ENCODE measurements at places on chromosomes 4 and X. TPM values are rescaled to one million over a fixed set of nuclear protein-coding genes. Genes with fewer than 3 reads are reported as not detected.

- DNase-seq = no peak
- no peaks in the 10 kb centered on the region for H3K4me1 ChIP-seq
- H3K27ac ChIP-seq = no peak overlapping the region
These were observed 85.8 kb downstream of the EVC2 start for GRCh38 chr4:5622596-5622995.

GRCh38 chr4:139839403-139840031 is 173.9 kb downstream of the MGST2 start:
- no peak overlapping the region for H3K27ac ChIP-seq
- H3K4me3 ChIP-seq = no peak overlapping the region
- peaks cover 33% of the 10 kb centered on the region for H3K4me1 ChIP-seq

MAMLD1 gene
- total RNA-seq = 4.2 TPM

HTR2C gene
- total RNA-seq = not detected

DNA sequence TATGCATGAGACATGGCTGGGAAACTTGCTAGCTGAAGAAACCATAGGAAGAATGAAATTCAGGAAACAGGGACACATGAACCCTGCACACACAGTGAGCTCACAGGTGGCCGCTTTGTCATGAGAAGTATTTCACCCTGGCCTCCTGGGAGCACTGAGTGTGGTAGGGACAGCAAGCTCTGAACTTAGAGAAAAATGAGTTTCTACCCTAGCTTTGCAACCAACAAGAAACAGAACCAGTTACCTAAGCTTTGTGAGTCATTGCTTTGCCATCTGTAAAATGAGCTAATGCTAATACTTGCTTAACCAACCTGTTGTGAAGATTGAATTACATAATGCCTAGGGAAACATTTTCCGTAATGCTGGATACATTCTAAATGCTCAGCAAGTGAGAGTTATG is 206.6 kb upstream of the HS3ST1 start:
- no peaks in the 10 kb centered on the region for H3K4me1 ChIP-seq
- DNase-seq = no peak
- H3K27ac ChIP-seq = no peak overlapping the region
- no peaks in the 10 kb centered on the region for H3K36me3 ChIP-seq
- H3K27me3 ChIP-seq = no peaks in the 10 kb centered on the region

GRCh38 chrX:135345107-135345589 is 35.9 kb downstream of the ETDC start:
- DNase-seq = peak; percentile 50
- peak overlapping the region; percentile 97 for H3K27ac ChIP-seq
- H3K36me3 ChIP-seq = no peaks in the 10 kb centered on the region
- H3K4me1 ChIP-seq = peaks cover 13% of the 10 kb centered on the region
- no peaks in the 10 kb centered on the region for H3K27me3 ChIP-seq

GPC4 gene
- total RNA-seq = 7.2 TPM

DNA sequence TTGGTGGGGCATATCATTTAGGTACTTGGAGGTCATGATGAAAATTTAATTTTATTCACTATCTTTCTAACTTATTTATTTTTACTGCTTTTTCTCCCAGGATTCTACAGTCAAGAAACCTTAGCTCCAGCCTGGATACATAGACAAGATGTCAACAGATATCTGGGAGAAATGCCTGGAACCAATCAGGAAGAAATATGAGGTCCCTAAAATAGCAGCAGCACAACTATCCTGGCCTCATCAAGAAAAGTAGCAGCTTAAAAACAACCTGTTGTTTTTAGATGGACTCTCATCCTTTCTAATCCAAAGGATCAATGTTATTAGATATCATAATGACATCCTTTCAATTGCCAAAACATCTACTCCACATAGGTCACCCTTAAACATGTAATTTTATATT is 54.5 kb downstream of the MAOB start:
- no peaks in the 10 kb centered on the region for H3K4me1 ChIP-seq
- H3K4me3 ChIP-seq = no peak overlapping the region
- no peak for DNase-seq
- H3K27ac ChIP-seq = no peak overlapping the region
- H3K27me3 ChIP-seq = no peaks in the 10 kb centered on the region

DNA sequence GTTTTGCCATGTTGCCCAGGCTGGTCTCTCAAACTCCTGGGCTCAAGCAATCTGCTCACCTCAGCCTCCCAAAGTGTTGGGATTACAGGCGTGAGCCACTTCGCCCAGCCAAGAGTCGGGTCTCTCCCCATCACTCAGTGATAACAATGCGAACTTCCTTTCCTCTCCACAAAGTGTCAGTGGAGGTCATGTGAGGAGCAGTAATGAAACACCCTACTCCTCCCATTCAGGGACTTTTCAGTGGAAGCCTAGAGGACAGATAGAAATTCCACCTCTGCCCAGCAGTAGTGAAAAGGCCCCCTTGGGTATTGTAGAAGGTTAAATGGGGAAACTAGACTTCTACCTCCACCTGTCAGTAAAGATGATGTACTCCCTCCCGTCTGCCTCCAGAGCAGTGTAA is 141.9 kb upstream of the STK26 start:
- peaks cover 86% of the 10 kb centered on the region for H3K27me3 ChIP-seq
- H3K36me3 ChIP-seq = no peaks in the 10 kb centered on the region
- no peak overlapping the region for H3K4me3 ChIP-seq
- H3K4me1 ChIP-seq = no peaks in the 10 kb centered on the region
- DNase-seq = no peak
- H3K27ac ChIP-seq = no peak overlapping the region

MAGEC1 gene
- not detected for total RNA-seq

- no peaks in the 10 kb centered on the region for H3K36me3 ChIP-seq
- no peak overlapping the region for H3K4me3 ChIP-seq
- H3K27me3 ChIP-seq = no peaks in the 10 kb centered on the region
- H3K27ac ChIP-seq = no peak overlapping the region
These were observed 512.2 kb downstream of the PDHA2 start for GRCh38 chr4:96352051-96352517.

ATP8A1 gene
- total RNA-seq = 11.6 TPM

SERTM2 gene
- not detected for total RNA-seq

DNA sequence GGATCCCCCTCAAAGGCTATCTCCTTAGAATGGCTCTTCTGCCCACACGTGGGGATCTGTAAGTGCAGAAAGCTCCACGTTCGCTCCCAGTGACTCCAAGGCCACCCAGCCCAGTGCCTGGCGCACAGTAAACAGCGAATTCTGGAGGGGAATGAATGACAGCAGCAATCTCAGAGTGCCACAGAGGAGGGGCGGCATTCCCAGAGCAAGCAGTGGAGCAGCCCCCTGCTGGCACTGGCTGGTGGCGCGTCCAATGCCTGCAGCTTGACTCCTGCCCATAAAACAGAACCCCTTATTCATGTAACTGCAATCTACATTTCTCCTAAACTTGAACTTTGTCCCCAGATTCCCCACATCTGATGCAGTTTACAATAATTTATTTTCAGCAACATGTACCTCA is 6.9 kb upstream of the HELT start:
- H3K27me3 ChIP-seq = peaks cover 71% of the 10 kb centered on the region
- DNase-seq = no peak
- H3K27ac ChIP-seq = no peak overlapping the region
- H3K4me1 ChIP-seq = peaks cover 3% of the 10 kb centered on the region
- no peaks in the 10 kb centered on the region for H3K36me3 ChIP-seq

GRCh38 chrX:13048280-13048679 is 3.9 kb upstream of the FAM9C start:
- DNase-seq = no peak
- no peaks in the 10 kb centered on the region for H3K4me1 ChIP-seq
- H3K36me3 ChIP-seq = no peaks in the 10 kb centered on the region
- no peaks in the 10 kb centered on the region for H3K27me3 ChIP-seq
- no peak overlapping the region for H3K4me3 ChIP-seq
- H3K27ac ChIP-seq = no peak overlapping the region

DNA sequence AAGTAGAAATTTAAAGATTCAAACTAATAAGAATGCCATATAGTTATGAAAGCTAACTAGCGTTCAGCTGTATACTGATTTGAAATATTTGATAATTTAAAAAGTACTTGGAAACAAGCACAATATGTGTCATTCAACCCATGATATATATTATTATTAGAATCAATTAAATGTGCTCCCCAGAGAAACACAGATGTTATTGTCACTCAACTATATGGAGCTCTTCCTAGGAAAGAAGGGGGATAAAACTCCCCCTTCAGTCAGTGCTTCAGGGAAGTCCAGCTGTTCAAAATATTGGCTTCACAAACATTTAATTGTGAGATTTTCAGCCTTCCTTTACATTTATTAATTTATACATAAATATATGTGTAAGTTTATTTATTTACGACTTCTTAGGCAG is 135.9 kb downstream of the SLC4A4 start:
- H3K4me1 ChIP-seq = no peaks in the 10 kb centered on the region
- DNase-seq = no peak
- H3K27ac ChIP-seq = no peak overlapping the region

RASL11B gene
- total RNA-seq = 9.7 TPM

DNA sequence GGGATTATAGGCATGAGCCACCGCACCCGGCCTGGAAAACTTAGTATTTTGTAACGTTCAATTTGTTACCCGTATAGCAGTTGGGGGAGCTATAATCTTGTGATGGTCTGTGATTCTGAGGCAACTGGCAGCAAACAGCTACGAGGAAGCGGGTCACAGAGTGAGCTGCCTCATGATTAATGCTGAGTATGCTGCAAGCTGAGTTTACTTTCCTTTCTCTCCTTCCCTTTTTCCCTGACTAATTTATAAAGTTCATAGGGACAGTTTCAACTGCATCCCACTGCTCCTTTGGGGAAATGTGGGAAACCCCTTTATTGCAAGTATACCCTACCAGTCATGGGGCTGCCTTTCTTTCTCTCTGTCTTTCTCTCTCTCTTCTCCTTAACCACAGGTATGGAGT is 17.7 kb upstream of the ELOVL6 start:
- H3K27ac ChIP-seq = no peak overlapping the region
- H3K36me3 ChIP-seq = no peaks in the 10 kb centered on the region
- no peaks in the 10 kb centered on the region for H3K4me1 ChIP-seq

DNA sequence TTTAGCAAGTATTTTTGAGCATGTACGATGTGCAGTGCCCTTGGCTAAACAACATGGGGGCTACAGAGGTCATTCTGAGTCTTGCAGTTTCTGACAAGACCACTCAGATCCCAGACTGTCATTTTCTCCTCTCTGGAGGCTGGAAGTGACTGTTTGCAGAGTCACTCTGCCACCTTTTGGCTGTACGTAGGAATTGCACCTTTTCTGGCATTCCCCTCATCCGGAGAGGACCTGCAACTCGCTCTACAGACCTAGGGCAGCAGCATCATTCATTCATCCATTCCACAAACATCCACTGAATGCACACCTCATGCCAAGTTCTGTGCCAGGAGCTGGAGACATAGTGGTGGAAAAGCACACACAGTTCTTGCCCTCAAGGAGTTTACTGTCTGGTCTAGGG is 160.4 kb upstream of the GPR101 start:
- DNase-seq = peak; percentile 4
- H3K4me3 ChIP-seq = no peak overlapping the region
- H3K27me3 ChIP-seq = no peaks in the 10 kb centered on the region

GRCh38 chr4:39714166-39714565 is 16.2 kb downstream of the UBE2K start:
- H3K27ac ChIP-seq = peak overlapping the region; percentile 24
- H3K36me3 ChIP-seq = no peaks in the 10 kb centered on the region
- no peak overlapping the region for H3K4me3 ChIP-seq
- peaks cover 4% of the 10 kb centered on the region for H3K4me1 ChIP-seq

Measured in heart right ventricle (tissue), 16 donors.